Left forelimb (tissue), 1 donor: ENCODE measurements at places on chromosomes 3 and 15.

DNA sequence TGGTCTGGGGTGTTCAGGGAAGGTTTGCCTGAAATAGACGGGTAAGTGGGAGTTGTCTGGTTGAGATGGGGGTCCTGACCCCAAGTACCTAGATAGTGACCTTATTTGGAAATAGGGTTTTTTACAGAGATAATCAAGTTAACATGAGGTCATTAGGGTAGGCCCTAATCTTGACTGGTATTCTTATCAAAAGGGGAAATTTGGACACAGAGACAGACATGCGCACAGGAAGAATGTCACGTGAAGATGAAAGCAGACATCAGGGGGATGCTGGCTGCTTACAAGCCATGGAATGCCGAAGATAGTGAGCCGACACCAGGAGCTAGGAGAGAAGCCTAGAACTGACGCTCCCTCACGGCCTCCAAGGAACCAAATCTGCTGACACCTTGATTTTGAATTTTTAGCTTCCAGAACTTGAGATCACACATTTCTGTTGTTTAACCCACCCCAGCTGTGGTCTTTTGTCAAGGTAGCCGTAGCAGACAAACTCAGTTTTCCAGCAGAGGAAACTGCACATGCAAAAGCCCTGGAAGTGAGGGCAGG is 17.1 kb downstream of the BHLHE40 start:
- DNase-seq, result no peak

DNA sequence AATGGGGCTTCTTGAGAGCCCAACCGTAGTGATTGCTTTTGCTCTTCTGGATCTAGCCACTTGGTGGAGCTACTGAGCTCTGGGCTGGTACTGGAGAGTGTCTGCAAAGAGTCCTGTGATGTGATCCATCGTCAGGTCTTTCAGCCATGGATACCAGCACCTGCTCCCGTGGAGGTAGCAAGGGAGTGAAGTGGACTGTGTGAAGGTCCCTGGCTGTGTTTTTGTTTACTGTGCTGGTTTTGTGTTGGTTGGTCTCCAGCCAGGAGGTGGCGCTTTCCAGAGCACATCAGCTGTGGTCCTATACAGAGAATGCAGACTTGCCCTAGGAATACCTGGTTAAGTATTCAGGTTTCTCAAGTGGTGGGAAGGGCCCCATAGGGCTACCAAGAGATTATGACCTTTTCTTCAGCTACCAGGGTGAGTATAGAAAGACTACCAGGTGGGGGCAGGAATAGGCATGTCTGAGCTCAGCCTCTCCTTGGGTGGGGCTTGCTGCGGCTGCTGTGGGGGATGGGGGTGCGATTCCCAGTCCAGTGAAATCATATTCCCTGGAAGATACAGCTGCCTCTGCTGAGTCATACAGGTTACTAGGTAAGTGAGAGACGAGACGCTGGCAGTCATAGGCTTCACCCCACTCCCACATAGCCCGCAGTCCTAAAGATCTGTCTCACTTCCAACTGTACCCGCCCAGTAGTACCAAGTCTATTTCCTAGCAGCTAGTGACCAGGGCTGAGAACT is 733.7 kb downstream of the ZNF385D start:
- DNase-seq, result no peak

GRCh38 chr15:85589851-85590250 is 204.9 kb downstream of the KLHL25 start:
- no peak for DNase-seq

GRCh38 chr3:9045371-9045770 is 82.1 kb upstream of the RAD18 start:
- DNase-seq, result no peak

- DNase-seq, result no peak
Observed at GRCh38 chr15:78407608-78408354, 30.2 kb upstream of the IREB2 start.

DNA sequence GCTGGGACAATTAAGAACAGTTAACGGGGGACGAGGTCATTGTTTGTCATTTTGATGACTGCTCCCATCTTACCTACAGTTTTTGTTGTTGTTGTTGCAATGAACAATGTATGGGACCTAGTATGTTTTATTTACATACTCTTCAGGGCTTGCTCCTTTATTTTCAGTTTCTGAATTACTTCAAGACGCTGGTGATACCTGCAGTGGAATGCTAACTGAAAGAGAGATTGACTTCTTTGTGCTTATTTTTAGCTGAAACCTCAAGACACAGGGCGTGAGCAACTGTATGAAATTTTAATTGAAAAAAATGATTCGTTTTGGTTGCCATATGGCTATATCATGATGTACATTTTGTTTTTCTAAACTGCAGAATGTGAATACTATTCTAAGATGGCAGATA is 297.9 kb downstream of the EDEM1 start:
- no peak for DNase-seq

GRCh38 chr3:30577788-30578187 is 28.6 kb upstream of the TGFBR2 start:
- DNase-seq, result no peak

GRCh38 chr3:173957646-173958045 is 560.1 kb downstream of the NLGN1 start:
- no peak for DNase-seq

DNA sequence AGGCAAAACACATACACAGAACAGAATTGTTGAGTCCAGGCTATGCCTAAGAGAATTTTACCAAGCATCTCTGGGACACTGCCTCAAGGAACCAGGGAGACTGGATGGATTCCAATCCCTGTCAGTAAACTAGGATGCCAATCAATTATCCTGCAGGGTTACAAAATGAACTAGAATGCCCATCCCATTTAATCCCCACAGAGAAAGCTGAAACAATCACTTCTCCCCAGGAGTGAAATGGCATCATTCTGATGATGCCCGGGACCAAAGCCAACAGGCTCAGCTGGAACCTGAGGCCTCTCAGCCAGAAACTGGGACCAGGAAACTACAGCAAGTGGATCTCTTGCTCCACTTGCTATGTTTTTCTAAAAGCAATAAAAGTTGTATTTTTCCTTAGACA is 130.0 kb upstream of the TJP1 start:
- DNase-seq, result no peak

DNA sequence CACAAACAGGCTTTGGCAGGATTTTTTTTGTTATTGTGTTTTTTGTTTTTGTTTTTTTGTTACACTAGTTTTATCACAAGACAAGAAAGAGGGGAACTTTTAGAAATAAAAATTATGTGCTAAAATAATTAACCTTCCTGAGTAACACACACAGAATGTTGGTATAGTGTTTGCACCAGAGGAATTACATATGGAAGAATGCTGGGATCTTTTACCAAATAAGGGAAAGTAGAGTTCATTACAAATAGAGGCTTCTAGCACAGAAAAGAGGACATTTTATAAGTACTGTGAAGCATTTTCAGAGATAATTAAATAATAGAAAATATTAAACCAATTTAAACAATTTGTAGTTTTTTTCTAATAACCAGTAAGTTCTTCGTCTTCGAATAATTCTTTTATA is 116.0 kb downstream of the IGF1R start:
- no peak for DNase-seq

GRCh38 chr3:107344722-107345121 is 32.5 kb upstream of the CCDC54 start:
- no peak for DNase-seq

GRCh38 chr3:17006132-17006852 is 121.5 kb downstream of the PLCL2 start:
- DNase-seq, result no peak

DNA sequence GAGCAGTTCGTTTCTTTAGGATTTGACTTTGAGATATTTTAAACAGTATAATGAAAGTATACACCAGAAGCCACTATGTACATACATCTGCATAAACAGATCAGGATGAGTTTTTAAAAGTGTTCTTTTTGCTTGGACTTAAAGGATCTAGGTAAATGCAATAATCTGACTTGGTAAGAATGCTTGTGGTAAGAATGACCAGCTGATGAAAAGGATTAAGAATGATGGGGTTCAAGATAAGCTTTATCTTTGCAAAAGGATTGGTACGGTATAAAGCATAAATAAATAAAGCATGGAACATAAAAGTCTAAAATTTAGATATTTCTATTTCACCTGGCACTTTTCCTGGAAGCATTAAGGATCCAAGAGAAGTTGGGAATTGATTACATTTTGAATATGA is 9.8 kb upstream of the MME start:
- no peak for DNase-seq

DNA sequence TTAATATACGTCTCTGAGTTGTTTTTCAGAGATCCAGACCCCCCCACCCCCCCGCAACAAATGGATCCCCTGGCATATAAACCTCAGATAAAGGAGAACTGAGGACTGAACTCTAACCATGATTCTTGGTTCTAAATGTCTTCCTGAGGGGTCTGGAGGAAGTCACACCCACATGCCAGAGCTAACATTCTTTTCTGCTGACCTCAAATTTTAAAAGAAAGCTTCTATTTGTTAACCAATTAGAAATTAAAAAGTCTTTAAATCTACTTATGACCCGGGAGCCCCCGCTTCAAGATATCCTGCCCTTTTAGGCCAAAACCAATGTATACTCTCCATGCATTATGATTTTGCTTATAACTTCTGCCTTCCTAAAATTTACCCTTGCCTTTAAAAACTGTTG is 188.3 kb downstream of the ECT2 start:
- DNase-seq, result no peak

DNA sequence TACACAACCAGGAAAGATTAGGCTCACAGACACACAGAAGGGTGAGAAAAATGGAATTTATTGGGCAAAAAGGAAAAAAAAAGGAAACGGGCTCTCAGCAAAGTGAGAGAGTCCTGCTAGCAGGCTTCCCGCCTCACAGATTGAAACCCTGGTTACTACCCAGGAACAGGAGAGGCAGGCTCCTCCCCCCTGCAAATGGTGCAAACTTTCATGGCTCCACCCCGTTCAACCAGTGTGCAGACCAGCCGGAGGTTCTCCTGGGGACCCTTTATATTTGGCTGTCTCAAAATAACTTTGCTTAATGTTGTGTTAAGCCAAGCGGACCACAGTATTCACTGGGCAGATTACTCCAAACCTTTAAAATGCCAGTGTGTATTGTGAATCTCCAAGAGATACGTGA is 40.3 kb downstream of the IL1RAP start:
- DNase-seq, result no peak

DNA sequence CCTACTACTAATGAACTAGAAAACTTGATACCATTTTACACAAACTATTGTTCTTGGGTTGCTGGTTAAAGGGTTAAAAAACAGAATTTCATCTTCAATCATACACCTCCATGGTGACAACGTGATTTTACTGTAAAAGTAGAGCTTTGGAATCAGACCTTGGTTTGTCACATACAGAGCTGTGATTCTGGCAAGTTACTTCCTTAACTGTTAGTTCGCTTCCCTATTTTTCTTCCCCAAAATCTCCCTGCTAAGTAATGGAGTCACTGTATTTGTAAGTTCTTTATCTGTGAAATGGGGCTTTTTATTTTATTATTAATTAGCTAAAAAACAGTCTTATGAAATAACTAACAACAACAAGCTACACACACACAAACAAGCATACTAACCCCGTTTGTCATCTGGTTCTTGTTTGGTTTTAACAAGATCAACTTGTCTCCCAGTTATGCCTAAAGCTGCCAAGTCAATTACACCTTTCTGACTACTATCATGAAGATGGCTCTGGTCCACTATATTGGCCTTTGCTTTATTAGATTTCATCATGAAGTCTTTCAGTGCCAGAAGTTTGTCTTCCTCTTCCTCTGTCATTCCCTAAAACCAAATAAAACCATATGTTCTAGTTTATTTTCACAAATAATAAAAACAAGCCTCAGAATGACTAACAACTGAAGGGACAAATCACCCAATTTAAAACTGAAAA is 38.6 kb downstream of the PIK3R4 start:
- DNase-seq, result no peak

GRCh38 chr3:124883766-124884473 is 3.2 kb downstream of the ITGB5 start:
- DNase-seq, result no peak

DNA sequence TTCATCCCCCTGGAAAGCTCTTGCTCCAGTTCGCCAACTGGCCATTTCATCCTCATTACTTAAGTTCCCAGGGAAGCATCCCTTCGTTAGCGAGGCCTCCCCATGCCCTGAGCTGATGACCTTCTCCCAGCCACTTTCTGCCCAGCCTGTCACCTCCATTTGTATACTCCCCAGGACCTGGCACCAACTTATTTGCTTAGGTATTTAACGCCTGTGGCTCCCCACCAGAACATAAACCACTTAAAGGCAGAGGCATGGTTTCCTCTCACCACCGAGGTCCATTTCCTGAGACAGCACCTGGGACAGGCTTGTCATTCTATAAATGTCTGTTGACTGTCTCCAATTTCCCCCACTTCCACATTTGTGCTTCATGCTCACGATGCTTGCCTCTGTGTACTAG is 189.0 kb downstream of the ZNF621 start:
- DNase-seq, result no peak

DNA sequence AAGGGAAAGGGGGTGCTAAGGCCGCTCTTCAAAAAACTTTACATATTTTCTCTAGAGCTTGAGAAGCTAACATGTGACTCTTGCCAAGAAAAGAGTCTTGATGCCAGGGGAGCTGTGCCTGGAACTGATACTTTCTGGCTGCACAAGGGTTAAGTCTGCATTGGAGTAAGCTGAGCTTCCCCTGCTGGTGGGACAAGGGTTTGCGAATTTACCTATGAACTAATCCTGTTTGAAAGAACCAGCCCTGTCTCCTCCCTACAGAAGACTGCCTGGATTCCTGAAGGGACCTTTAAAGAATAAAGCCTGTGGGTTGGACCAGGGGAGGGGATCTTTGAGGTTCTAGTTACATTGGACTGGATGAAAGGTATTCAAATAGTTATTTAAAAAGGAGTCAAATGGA is 58.3 kb upstream of the EPHA3 start:
- DNase-seq, result no peak

DNA sequence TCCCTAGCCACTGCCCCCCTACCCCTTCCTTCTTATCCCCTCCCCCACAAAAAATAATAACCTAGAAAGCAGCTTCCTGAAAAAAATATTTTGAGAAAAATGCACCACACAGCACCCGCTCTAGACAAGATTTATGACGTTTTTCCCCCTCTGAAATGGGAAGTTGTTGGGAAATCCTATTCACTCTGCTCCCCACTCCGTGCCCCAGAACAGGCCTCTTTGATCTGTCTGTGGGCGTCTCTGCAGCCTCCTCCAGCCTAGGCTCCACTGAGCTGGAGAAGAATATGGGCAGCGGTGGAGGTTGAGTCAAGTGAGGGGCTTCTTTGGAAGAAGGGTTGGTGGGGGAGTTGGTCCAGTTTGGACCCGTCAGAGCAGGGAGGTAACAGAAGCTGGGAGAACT is 28.5 kb upstream of the POLG start:
- DNase-seq, result no peak

DNA sequence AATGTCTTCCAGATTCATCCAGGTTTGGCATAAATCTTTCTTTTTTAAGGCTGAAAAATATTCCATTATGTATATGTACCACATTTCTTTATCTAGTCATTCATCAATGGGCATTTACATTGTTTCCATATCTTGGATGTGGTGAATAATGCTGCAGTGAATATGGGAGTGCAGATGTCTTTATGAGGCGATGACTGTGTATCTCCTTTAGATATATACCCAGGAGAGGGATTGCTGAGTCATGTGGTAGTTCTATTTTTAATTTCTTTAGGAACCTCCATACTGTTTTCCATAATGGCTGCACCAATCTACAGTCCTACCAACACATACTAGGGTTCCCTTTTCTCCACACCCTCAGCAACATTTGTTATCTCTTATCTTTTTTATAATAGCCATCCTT is 96.3 kb downstream of the LRRC28 start:
- no peak for DNase-seq
